ENCODE measurements at places on chromosomes 3 and 15. TPM values are rescaled to one million over a fixed set of nuclear protein-coding genes. Genes with fewer than 3 reads are reported as not detected.

The TLR9 gene
- total RNA-seq: 26.5 TPM

The CEP97 gene
- total RNA-seq: 21.7 TPM

The TMEM43 gene
- total RNA-seq: 28.4 TPM

The IL17RC gene
- 0.54 TPM for total RNA-seq

The FSD2 gene
- 0.67 TPM for total RNA-seq

The GABRR3 gene
- not detected for total RNA-seq

The PCSK6 gene
- 0.19 TPM for total RNA-seq

The CIDEC gene
- total RNA-seq: not detected

The ZBTB20 gene
- 2.8 TPM for total RNA-seq

The TERC gene
- total RNA-seq: 1,851 TPM

The CCR3 gene
- total RNA-seq: not detected

DNA sequence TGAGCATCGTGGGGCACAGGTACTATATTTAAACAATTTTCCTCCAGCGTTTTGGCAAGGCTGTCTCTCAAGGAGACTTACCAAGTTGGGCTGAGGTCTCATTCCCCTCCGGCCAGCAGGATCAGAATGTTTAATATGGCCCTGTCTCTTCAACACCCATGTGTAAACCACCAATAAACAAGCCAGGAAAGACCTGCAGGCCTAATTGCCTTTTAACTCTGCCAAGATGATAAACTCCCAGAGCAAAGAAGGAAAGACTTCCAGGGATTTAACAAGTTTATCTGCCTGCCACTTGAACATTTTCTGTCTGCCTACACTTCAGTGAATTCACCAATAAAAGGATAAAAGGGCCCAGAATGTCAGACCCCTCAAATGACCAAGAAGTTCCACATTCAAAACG, 130.3 kb upstream of the WNT5A start:
- no peaks in the 10 kb centered on the region for H3K27me3 ChIP-seq
- no peak overlapping the region for H3K27ac ChIP-seq
- DNase-seq: no peak
- no peak overlapping the region for H3K4me3 ChIP-seq
- no peaks in the 10 kb centered on the region for H3K36me3 ChIP-seq

DNA sequence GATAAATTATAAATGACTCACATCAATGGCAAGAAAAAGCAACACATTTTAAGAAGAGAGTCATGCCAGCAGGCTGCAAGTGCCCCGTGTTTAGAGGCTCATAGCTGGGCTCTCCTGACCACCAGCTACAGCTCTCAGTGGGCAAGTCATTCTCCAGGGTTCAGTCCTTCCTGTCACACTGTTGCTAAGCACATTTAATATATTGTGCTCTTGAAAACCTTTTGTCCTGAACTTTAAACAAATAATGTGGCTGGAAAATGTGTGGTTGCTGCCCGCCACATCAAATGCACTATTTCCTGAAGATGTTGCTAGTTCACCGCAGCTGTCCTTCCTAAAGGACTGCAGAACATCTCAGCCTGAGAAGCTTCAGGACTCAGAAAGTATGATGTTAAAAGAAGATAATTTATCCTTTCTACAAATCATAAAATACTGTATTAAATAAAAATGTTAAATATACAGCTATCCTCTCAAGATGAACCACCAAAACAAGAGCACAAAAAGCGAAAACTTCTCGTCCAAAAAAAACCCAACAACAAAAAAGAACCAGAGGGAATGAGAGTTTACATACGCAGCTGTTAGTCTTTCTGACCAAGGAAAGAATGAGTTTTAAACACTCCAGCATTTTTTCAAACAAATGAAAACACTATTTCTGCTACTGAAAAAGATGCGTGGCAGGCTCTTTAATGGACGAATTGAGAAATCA, 951 bp downstream of the TARS3 start:
- H3K4me1 ChIP-seq: peaks cover 14% of the 10 kb centered on the region
- peak overlapping the region; percentile 69 for H3K4me3 ChIP-seq
- H3K27me3 ChIP-seq: no peaks in the 10 kb centered on the region
- peaks cover 8% of the 10 kb centered on the region for H3K36me3 ChIP-seq
- DNase-seq: peak; percentile 56

GRCh38 chr3:134545818-134546217, 60.0 kb downstream of the CEP63 start:
- H3K36me3 ChIP-seq: peaks cover 15% of the 10 kb centered on the region
- no peak for DNase-seq
- no peak overlapping the region for H3K27ac ChIP-seq

DNA sequence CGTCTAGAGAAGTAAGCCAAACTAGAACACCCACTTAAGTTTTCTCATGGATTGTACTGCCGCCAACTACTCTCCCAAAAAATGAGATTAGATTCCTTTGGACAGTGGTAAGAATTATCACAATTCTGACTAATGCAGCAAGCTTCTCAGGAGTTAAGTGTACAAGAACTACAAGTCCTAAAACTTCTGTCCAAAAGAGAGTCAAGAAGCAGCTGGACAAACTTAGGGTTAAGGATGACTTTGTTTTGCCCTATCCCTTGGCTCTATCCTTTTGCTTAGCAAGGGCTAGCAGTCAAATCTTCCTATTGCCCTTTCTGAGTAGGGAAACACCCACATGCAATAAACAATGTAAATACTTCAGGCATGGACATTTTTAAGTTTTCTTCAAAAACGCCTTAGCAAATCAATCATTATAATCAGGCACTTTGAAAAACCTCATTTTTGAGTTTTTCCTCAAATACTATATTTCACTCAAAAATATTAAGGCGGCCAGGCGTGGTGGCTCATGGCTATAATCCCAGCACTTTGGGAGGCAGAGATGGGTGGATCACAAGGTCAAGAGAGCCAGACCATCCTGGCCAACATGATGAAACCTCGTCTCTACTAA, 19.5 kb downstream of the RAF1 start:
- H3K4me1 ChIP-seq: peaks cover 16% of the 10 kb centered on the region
- no peaks in the 10 kb centered on the region for H3K27me3 ChIP-seq
- H3K36me3 ChIP-seq: peaks cover 5% of the 10 kb centered on the region
- H3K4me3 ChIP-seq: no peak overlapping the region
- no peak overlapping the region for H3K27ac ChIP-seq

DNA sequence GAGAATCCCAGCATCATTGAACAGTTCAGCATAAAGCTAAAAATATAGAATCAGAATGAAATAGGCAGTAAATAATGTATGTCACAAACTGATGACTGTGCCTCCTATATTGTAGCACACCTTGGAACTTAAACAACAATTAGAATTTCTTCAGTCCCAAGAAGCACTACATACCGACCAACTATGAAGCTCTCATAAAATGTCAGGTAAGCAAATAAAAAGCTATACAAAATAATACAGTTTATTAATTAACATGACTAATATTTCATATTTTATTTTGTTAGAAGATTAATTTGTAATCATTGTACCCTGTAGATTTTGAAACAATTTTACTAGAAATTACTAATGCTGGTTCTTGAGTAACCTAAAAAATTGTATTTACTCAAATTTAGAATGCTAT, 85.1 kb upstream of the GK5 start:
- no peaks in the 10 kb centered on the region for H3K4me1 ChIP-seq
- H3K27ac ChIP-seq: no peak overlapping the region
- no peak for DNase-seq
- peaks cover 11% of the 10 kb centered on the region for H3K36me3 ChIP-seq
- no peaks in the 10 kb centered on the region for H3K27me3 ChIP-seq

DNA sequence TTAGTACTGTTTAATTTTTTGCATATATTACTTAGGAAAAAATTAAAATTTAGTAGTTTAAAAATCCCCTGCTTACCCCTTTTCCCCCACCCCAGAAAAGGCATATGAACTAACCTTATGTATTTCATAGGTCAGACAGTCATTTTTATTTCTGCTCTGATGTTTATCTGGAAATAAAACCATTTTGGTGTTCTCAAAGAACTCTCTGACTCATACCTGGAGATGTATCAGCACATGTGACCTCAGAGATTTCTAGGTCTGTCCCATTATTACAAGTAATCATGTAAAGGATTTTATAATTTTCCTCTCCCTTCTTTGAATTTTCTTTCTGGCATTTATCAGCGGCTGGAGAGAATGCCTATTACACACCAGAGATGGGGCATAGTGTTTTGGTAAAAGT, 14.1 kb upstream of the CCR8 start:
- H3K4me3 ChIP-seq: no peak overlapping the region
- no peaks in the 10 kb centered on the region for H3K27me3 ChIP-seq
- no peak overlapping the region for H3K27ac ChIP-seq
- H3K36me3 ChIP-seq: no peaks in the 10 kb centered on the region

DNA sequence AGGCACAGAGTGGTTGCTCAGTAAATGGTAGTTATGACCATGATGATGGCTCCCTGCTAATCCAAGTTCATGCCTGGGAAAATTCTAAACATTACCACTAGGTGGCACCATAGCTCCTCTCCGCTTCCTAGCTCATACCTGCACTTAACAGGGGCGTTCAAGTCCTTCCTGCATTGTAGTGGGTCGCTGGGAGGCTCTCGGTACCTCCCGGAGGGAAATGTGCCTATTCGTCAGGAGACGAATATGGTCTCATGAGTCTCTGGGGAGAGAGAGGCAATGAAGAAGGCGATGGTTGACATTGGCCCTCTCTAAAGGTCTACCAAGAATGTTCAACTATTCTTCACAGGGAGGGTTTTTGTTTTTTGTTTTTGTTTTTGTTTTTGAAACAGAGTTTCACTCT, 10.9 kb downstream of the MESP1 start:
- H3K36me3 ChIP-seq: no peaks in the 10 kb centered on the region
- DNase-seq: peak; percentile 92
- H3K27ac ChIP-seq: no peak overlapping the region
- no peaks in the 10 kb centered on the region for H3K27me3 ChIP-seq

DNA sequence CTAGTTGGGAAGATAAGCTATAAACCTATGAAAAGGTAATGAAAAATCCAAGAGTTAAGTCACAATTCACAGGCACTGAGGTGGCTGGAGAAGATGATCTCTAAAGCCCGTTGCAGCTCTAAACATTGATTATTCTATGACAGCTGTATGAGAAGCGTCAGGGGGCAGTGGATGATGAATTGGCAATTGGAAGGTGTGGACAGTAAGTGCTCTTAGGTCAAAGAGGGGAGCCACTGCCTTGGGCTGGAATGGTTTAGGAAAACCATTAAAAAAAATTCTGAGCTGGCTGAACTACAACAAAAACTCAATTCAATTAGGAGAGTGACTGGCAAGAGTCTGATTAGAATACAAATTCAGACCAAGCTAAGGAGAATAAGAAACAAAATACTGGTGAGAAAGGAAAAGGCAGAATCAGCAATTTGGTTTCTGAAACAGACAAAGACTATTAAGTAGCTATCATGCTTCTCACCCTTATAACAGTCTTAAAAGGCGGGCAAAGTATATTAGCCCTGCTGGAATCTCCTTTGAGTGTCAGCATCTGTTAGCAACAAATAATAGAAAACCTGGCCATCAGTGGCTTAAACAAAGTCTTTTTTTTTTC, 8.8 kb upstream of the NMD3 start:
- H3K27me3 ChIP-seq: no peaks in the 10 kb centered on the region
- no peak overlapping the region for H3K27ac ChIP-seq
- no peaks in the 10 kb centered on the region for H3K4me1 ChIP-seq
- H3K36me3 ChIP-seq: no peaks in the 10 kb centered on the region
- no peak overlapping the region for H3K4me3 ChIP-seq

DNA sequence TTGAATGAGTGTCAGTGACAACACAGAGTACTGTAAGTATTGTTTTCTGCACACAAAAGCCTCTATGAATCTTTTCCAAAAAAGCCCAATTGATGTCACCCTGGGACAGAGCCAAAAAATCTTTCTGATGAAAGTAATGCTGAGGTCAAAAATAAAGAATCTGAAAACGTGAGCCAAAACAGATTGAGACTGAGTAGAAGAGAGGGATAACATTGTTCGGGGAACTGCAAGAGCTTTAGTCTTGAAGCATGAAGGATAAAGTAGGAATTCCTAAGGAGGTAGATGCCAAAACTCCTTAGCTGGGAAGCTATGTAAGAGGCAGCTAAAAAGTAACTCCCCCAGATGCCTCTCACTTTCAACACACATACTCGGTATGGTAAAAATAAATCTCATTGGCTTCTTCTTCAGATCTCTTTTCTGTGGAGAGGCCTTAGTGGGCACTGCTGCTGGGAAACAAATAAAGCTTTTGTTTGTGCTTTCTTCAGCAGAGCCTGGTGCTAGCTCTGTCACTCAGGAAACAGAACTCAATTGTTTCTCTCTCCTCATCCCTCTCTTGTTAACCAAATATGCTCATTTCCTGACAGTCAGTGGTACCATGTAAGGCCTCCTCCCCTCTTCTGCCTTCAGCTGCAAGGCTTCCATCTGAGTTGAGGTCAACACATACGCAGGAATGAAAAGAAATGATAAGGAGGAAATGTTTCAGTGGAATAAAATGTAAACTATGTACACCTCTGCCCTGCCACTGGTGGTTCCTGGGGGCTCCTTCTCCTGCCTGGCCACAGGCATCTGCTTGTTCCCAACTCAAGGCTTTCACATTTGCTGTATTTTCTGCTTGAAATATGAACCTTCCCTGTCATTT, 58.1 kb downstream of the CD200 start:
- no peaks in the 10 kb centered on the region for H3K4me1 ChIP-seq
- H3K36me3 ChIP-seq: no peaks in the 10 kb centered on the region
- H3K4me3 ChIP-seq: no peak overlapping the region
- H3K27ac ChIP-seq: no peak overlapping the region
- no peak for DNase-seq
- H3K27me3 ChIP-seq: no peaks in the 10 kb centered on the region

DNA sequence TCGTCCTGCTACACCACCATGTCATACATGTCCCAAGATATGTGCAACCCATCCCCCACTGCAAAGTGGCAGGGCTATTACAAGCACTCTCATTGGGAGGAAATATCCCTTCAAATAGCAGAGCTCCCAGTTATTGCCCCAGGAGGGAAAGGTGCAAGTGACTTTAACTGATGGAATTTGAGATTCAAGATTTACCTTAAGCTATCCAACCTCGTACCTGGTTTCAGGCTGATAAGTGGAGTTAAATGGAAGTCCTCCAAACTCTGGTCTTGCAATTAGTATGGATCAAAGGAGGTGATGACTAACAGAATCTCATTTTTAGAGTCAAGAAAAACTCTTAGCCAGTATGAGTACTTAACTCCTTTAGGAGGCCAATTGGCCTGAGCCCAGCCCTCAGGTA, 2.1 kb downstream of the SLCO2A1 start:
- H3K27ac ChIP-seq: no peak overlapping the region
- H3K4me3 ChIP-seq: no peak overlapping the region
- H3K4me1 ChIP-seq: no peaks in the 10 kb centered on the region
- no peaks in the 10 kb centered on the region for H3K36me3 ChIP-seq
- no peak for DNase-seq

DNA sequence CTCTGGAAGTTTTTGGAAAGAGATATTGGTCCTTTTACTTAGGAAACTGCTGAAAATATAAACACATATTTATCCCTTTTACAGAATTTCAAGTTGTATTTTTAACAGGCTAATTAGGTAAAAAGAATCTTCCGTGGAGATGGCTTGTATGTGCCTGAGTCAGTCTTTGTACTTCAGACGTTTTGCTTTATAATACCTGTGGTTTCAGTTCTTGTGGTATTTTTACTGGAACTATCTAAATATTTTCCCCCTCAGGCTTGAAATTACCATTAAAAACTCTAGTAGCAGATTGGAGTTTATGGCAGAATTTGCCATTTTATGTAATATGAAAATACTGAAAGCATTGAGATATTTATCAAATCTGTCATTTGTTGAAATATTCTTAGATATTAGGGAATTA, 151.6 kb upstream of the CGNL1 start:
- no peaks in the 10 kb centered on the region for H3K36me3 ChIP-seq
- no peaks in the 10 kb centered on the region for H3K27me3 ChIP-seq
- H3K27ac ChIP-seq: 0 out of 2 replicates have a peak overlapping the region, but pooled peaks have one; percentile 22

- DNase-seq: peak; percentile 77
- H3K36me3 ChIP-seq: 0 out of 2 replicates have a peak, but pooled peaks cover 2% of the 10 kb centered on the region
- H3K4me1 ChIP-seq: peaks cover 41% of the 10 kb centered on the region
- peak overlapping the region; percentile 96 for H3K4me3 ChIP-seq
- H3K27ac ChIP-seq: peak overlapping the region; percentile 90
- no peaks in the 10 kb centered on the region for H3K27me3 ChIP-seq
Observed at GRCh38 chr3:51974277-51974962, 444 bp upstream of the ABHD14A start.

All from Karpas-422 (cell line).